Kidney (tissue), 22 donors: ENCODE measurements at places on chromosomes 2 and 18. TPM values are rescaled to one million over a fixed set of nuclear protein-coding genes. Genes with fewer than 3 reads are reported as not detected.

ACKR3 gene
- total RNA-seq: 8.7 TPM

GRCh38 chr18:47800248-47800647 lies 130.2 kb downstream of the SMAD2 start:
- no peaks in the 10 kb centered on the region for H3K36me3 ChIP-seq
- no peak for DNase-seq
- no peak overlapping the region for H3K4me3 ChIP-seq
- no peaks in the 10 kb centered on the region for H3K4me1 ChIP-seq

PDCD1 gene
- total RNA-seq: 1.6 TPM

DNA sequence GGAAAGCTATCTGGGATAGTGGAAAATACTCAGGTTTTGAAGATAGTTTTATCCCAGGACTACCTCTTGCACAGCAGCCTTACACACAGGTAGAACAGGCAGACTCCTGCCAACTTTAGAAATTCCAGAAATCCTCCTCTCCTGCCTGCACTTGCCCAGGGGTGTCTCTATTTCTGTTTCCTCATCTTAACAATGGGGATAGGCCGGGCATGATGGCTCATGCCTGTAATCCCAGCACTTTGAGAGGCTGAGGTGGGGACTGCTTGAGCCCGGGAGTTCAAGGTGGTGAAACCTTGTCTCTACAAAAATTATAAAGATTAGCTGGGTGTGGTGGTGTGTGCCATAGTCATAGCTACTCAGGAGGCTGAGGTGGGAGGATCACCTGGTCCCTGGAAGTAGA lies 117.0 kb upstream of the ARL5A start:
- H3K4me1 ChIP-seq: no peaks in the 10 kb centered on the region
- no peak overlapping the region for H3K4me3 ChIP-seq
- no peak overlapping the region for H3K27ac ChIP-seq
